ENCODE measurements at places on chromosomes 7 and 10. TPM values are rescaled to one million over a fixed set of nuclear protein-coding genes. Genes with fewer than 3 reads are reported as not detected.

DNA sequence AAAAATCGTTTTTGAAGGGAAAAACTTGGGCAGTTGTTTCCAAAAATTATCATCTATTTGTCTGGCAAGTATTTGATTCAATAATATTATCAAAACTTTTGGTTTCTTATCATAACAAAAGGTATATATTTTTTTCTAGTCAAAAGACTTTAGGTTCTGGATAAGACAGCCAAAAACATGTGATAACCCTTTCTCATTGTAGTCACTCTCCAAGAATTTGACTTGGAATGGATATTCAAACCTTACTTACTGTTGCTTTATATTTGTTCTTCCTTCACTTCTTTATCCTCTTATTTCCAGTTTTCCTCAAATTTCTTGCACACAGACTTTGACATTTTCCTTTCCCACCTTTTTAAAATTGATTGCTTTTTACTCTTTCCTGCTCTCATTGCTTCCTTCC, 140.9 kb upstream of the FAM3C start:
- H3K4me1 ChIP-seq, result peaks cover 10% of the 10 kb centered on the region
- peaks cover 7% of the 10 kb centered on the region for H3K27me3 ChIP-seq
- no peak overlapping the region for H3K4me3 ChIP-seq
- no peak overlapping the region for H3K27ac ChIP-seq

DNA sequence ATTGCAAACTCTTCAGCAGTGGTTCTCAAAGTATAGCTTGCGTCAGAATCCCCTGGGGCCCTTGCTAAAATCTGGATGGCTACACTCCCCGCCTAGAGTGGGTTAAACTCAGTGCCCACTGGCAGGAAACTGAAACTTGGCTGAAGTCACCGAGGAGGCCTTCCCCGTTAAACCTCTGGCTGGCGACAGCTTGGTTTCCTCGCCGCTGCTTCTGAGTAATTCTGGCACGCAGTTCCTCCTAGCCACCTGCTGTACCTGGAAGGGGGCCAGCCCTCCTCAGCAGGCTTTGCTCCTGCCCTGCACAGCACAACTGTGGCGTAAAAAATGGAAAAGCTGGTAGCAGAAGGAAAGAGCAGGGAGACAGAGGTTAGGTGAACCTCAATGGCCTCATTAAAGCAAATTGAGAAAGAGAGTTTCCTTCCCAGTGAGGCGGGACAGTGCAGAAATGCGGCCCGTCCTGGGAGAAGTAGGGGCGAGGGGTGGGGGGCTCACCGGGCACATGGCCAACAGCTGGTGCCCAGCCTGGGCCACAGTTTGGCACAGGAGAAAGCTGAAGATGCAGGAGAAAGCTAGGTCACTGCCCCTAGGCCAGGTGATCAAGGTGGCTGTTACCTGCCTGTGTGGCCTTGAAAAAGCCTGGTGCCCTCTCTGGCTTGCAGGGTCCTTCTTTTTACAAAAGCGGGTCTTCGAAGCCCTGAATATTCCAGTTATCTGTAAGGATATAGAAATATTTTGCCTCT, 46.6 kb downstream of the ALOX5 start:
- peak; percentile 82 for DNase-seq
- peak overlapping the region; percentile 98 for H3K27ac ChIP-seq

DNA sequence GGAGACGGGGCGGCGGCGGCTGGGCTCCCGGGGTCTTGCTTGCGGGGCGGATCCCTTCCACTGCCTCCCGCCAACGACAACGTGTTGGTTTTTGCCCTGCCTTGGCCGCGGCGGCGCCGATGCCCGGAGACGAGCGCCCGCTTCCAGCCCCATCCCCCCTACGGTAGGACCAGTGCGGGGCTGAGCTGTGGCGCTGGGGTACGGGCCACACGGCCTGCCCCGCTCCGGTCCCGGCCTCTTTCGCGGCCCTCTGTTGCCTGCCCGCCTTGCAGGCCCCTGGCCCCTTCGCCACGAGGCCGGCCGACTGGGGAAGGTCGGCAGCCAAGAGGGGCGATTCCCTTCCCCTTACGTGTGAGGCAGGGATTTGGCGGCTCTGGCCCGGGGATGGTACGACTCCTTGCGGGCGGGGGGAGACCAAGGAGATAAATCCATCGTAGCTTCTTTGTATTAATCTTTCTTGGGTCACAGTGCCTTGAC, 488 bp downstream of the EIF4H start:
- peak overlapping the region; percentile 94 for H3K27ac ChIP-seq
- peak; percentile 49 for DNase-seq
- H3K4me3 ChIP-seq, result peak overlapping the region; percentile 81
- peaks cover 37% of the 10 kb centered on the region for H3K4me1 ChIP-seq

- no peak overlapping the region for H3K27ac ChIP-seq
- peaks cover 5% of the 10 kb centered on the region for H3K4me1 ChIP-seq
- H3K4me3 ChIP-seq, result no peak overlapping the region
- no peaks in the 10 kb centered on the region for H3K27me3 ChIP-seq
Measured at GRCh38 chr7:97179454-97180104, 62.1 kb downstream of the SDHAF3 start.

- H3K4me3 ChIP-seq, result no peak overlapping the region
- DNase-seq, result no peak
- no peaks in the 10 kb centered on the region for H3K36me3 ChIP-seq
- H3K27ac ChIP-seq, result no peak overlapping the region
Measured at GRCh38 chr7:131879424-131879823, 323.0 kb upstream of the PODXL start.

- no peak overlapping the region for H3K27ac ChIP-seq
- no peak overlapping the region for H3K4me3 ChIP-seq
- H3K27me3 ChIP-seq, result no peaks in the 10 kb centered on the region
- H3K4me1 ChIP-seq, result peaks cover 66% of the 10 kb centered on the region
Measured at GRCh38 chr7:65379318-65379717, 5.7 kb downstream of the ZNF92 start.

- peak overlapping the region; percentile 85 for H3K4me3 ChIP-seq
- no peaks in the 10 kb centered on the region for H3K27me3 ChIP-seq
- H3K27ac ChIP-seq, result peak overlapping the region; percentile 87
Measured at GRCh38 chr10:21534604-21535493, 817 bp downstream of the MLLT10 start.

GRCh38 chr7:40015790-40016296, 65.8 kb downstream of the CDK13 start:
- peak; percentile 20 for DNase-seq
- H3K36me3 ChIP-seq, result peaks cover 18% of the 10 kb centered on the region
- H3K27ac ChIP-seq, result peak overlapping the region; percentile 70
- no peak overlapping the region for H3K4me3 ChIP-seq
- H3K27me3 ChIP-seq, result no peaks in the 10 kb centered on the region

- H3K27me3 ChIP-seq, result peaks cover 5% of the 10 kb centered on the region
- H3K27ac ChIP-seq, result no peak overlapping the region
- no peak overlapping the region for H3K4me3 ChIP-seq
- H3K36me3 ChIP-seq, result no peaks in the 10 kb centered on the region
Measured at GRCh38 chr7:94698275-94698674, 42.3 kb upstream of the SGCE start.

DNA sequence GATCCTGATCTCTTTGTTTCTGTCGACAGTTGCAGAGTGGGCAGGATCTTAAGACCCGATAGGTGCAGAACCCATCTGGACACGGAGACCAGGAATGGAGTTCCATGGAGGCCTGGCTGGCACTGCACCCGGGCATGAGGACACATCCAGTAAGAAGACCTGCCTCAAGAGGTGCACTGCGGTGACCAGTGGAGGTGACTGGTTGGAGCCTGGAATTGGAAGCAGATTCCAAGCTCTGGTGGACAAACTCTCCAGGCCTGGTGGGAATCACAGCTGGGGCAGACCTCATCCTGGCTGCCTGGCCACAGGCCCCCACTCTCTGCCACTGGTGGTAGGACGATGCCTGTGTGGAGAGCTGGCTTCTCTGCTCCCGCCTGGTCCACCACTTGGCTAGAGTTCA, 31.0 kb downstream of the ZNF775 start:
- DNase-seq, result no peak
- no peak overlapping the region for H3K27ac ChIP-seq
- peaks cover 8% of the 10 kb centered on the region for H3K36me3 ChIP-seq

- peaks cover 7% of the 10 kb centered on the region for H3K4me1 ChIP-seq
- H3K36me3 ChIP-seq, result no peaks in the 10 kb centered on the region
- no peak overlapping the region for H3K4me3 ChIP-seq
- DNase-seq, result peak; percentile 10
Measured at GRCh38 chr10:124180947-124181549, 87.7 kb upstream of the CHST15 start.

DNA sequence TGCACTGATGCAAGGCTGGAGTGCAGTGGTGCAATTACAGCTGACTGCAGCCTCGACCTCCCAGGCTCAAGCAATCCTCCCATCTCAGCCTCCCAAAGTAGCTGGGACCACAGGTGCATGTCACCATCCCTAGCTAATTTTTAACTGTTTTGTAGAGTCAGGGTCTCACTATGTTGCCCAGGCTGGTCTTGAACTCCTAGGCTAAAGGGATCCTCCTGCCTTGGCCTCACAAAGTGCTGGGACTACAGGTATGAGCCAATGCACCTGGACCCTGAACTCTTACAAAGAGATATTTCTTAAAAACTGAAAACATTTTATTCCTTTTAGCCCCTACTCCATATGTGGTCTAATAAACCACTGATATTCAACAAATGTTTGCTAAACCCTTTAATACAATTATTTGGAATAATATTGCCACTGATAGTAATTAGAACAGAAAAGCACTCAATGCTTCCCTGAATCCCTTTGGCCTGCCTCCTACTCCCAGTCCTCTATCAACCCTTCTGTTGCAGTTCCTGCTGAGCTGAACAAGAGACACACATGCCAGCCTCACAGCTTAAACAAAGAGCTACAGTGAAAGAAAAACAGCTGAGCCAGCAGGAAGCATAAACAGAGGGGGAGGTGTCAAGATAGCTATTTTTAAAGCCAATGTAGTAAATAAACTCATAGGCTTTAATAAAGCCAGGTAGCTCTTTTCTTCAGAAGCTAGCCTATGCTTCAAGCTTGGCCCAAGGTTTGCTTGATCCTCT, 7.0 kb upstream of the GNAI1 start:
- no peaks in the 10 kb centered on the region for H3K36me3 ChIP-seq
- H3K4me3 ChIP-seq, result no peak overlapping the region
- H3K27ac ChIP-seq, result no peak overlapping the region
- H3K4me1 ChIP-seq, result peaks cover 4% of the 10 kb centered on the region
- no peak for DNase-seq
- peaks cover 17% of the 10 kb centered on the region for H3K27me3 ChIP-seq

- no peak for DNase-seq
- no peaks in the 10 kb centered on the region for H3K36me3 ChIP-seq
- H3K27ac ChIP-seq, result no peak overlapping the region
- no peak overlapping the region for H3K4me3 ChIP-seq
Measured at GRCh38 chr7:22566592-22566991, 66.6 kb upstream of the STEAP1B start.

- H3K4me1 ChIP-seq, result peaks cover 5% of the 10 kb centered on the region
- no peak overlapping the region for H3K27ac ChIP-seq
- no peak overlapping the region for H3K4me3 ChIP-seq
- DNase-seq, result no peak
- H3K27me3 ChIP-seq, result no peaks in the 10 kb centered on the region
Measured at GRCh38 chr10:18202680-18203460, 62.6 kb downstream of the CACNB2 start.

DNA sequence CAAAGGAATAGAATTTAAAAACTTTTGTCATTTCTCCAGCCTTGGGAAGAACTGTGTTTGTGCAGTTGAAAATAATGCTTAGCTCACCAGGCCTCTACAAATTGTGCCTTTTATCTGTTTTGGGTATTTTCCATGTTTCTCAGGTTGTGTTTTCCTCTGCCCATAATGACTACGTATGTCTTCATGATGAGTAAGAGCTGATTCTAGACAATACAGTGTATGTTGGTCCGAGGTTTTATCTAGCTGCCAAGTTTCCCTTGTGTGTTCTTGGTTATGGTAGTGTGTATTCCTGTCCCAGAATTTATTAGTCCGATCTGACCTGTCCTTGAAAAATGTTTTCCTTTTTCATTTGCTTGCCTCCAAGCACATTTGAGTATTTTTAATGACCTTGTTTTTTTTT, 83.7 kb upstream of the GLCCI1 start:
- no peak for DNase-seq
- no peak overlapping the region for H3K27ac ChIP-seq
- H3K4me1 ChIP-seq, result no peaks in the 10 kb centered on the region
- no peak overlapping the region for H3K4me3 ChIP-seq

GRCh38 chr10:112678581-112678980, 231.6 kb downstream of the VTI1A start:
- no peak overlapping the region for H3K27ac ChIP-seq
- H3K4me3 ChIP-seq, result no peak overlapping the region
- DNase-seq, result no peak
- no peaks in the 10 kb centered on the region for H3K27me3 ChIP-seq

DNA sequence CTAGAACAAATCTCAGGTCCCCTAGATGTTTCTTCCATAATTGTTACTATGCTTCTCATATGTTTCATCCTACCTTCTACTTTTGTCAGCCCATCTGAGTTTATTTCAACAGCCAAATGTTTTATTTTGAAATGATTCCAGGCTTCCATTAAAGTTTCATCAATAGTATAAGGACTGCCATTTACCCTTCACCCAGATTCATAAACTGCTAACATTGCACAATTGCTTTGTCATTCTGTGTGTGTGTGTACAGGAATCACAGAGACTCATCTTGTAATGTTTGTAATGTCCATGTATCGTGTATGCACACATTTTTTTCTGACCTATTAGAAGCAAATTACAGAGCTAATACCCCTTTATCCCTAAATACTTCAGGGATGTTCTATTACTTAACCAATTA, 25.5 kb downstream of the MMRN2 start:
- H3K27me3 ChIP-seq, result no peaks in the 10 kb centered on the region
- peaks cover 6% of the 10 kb centered on the region for H3K4me1 ChIP-seq
- no peak overlapping the region for H3K27ac ChIP-seq
- DNase-seq, result no peak

Gene PTPRN2
- total RNA-seq, result 0.49 TPM

Gene YWHAG
- 143 TPM for total RNA-seq

Gene C10orf53
- total RNA-seq, result not detected

Gene TCERG1L
- not detected for total RNA-seq

Gene ADAM8
- 106 TPM for total RNA-seq
